NCI-H1694 treated with DMSO at 0.1 percent for 48 hours (cell line): ENCODE measurements at places on chromosomes 3 and 15.

DNA sequence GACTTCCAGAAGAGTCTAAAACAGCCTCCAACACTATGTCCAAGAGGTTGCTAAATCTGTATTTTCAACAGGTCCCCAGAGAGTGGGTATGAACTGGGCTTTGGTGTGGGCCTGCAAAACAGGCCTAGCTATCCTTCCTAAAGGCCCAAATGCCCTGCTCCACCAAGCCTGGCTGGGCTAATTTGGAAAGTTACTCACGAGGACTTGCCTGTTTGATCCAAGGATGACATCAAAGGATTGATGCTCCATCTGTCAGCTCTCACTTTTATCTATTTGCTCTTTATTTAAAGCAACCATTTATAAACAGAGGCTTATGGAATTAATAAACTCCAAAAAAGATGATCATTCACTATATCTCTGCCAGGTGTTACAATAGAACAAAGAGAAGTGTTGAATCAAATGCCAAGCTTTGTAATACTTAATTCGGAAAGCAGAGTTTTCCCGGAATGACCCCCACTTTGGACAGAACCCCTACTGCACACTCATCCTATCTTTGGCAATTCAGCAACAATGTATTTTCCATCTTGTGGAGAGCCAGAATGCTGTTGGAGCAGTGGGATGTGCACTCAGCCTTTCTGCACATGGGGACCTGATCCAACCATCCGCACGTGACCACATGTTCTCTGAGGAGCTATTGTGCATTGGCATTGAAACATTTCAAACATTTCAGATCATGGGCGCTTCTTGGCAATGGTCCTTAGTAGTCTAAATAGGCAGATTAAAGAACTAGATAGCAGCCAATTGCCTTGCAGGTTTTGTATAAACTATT is 163.3 kb upstream of the THBS1 start:
- DNase-seq: no peak

GRCh38 chr3:11582191-11582968 is 61.3 kb downstream of the VGLL4 start:
- no peak for DNase-seq

DNA sequence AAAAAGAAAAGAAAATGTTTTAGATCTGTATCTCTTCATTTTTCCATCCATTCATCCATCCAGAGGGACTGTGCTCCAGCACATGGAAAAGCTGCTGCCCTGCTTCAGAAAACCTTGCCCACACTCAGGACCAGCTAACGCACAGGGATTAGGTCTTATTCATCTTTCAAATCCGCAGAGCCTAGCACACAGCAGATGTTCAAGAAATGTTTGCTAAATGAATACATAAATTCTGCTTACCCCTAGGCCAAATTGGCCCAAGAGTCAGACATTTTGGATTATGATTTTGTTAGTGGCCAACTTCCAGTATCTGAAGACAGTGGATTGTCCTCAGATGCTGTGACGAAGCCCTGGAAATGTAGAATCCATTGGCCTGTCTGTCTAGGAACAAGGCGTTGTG is 71.4 kb downstream of the GHSR start:
- no peak for DNase-seq

GRCh38 chr3:153785901-153786300 is 335.3 kb upstream of the ARHGEF26 start:
- no peak for DNase-seq

DNA sequence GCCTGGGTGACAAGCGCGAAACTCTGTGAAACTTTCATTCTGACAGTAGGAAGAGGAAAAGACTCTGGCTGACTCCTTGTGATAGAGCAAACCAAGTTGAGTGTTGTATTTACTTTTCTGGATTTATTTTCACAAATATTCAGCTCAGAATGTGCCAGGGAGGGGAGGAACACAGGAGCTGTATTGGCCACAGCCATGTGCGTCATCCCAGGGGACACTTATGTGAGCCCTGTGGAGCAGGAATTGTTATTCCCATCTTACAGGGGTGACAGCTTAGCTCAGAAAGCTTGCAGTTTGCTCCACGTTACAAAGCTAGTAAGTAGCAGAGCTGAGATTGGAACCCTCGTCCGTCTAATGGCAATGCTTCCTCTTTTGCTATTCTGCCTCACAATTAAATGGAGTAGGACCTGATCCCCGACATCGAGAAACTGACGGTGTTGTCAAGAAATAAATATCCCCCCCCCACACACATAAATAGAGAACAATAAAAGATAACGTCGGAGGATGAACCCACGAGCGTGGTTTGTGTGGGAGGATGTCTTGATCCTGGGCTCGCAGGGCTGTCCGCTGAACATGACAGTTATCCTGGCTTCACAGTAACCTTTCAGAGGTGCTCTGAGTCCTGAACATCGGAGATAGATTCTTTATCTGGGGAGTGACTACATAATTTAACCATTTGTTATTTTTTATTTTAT is 151.6 kb upstream of the CTDSPL start:
- no peak for DNase-seq

DNA sequence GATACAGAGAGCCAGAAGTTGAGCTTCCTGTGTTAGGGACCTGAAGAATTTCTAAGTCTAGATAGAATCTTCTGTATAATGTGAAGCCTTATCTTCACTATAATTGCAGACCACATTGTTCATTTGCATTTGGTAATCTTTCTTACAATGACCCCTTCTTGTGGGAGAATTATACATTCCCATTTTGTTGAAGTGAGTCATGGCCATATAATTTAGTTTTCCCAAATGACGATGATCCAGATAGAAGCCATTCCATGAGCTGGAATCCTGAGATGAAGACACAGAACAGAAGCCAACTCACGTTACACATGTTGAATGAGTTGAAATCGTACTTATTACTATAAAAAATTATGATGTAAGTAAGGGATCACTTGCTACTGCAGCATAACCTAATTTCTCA is 187.8 kb downstream of the TUSC7 start:
- no peak for DNase-seq

DNA sequence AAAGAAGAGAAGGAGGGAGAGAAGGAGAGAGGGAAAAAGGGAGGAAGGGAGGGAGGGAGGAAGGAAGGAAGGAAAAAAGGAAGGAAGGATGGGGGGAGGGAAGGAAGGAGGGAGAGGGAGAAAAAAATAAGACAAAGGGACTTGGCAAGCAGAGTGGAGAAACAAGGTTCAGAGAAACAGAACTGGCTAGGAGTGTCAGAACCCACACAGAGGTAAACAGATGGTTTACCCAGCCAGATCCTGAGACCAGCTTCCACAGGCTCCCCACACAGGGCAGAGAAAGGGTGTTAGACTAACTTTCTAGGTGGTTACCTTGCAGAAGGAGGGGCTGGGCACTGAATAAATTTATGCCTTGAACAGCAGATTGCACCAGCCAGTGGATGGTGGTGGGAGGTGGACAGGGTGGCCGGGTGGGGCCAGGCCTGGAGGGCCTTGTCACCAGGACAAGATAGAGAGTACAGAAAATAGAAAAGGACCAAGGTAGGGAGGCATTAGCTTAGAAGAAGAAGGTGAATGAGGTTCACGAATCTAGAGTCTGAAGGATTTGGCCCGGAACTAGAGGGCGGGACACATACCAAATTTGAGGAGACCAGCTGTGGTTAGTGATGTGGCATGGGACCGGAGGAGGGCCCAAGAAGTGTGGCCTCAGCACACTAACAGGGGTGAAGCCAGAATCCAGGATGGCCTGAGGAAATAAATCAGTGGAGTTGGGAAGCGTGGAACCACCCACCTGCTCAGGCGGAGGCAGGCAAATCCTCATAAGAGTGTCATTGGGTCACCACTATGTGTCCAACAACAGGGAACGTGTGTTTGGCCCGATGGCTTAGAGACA is 1.2 kb upstream of the TM4SF1 start:
- DNase-seq: no peak

DNA sequence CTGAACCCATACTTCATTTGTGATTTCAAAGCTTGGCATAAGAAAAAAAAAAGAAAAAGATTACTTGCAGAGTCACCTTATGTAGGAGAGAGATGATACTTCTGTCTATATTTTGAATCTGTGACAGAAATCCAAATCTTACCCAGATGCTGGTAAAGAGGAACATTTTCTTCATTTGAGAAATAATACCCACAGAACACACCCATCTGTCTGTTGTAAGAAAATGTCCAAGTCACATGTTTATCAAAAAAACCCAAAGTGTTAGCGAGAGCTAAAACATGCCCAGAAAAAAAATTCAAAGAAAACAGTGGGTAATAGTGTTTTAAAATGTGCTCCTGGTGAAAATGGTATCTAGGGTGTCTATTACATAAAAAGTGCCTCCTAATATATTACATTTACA is 18.0 kb upstream of the RAP2B start:
- DNase-seq: no peak

DNA sequence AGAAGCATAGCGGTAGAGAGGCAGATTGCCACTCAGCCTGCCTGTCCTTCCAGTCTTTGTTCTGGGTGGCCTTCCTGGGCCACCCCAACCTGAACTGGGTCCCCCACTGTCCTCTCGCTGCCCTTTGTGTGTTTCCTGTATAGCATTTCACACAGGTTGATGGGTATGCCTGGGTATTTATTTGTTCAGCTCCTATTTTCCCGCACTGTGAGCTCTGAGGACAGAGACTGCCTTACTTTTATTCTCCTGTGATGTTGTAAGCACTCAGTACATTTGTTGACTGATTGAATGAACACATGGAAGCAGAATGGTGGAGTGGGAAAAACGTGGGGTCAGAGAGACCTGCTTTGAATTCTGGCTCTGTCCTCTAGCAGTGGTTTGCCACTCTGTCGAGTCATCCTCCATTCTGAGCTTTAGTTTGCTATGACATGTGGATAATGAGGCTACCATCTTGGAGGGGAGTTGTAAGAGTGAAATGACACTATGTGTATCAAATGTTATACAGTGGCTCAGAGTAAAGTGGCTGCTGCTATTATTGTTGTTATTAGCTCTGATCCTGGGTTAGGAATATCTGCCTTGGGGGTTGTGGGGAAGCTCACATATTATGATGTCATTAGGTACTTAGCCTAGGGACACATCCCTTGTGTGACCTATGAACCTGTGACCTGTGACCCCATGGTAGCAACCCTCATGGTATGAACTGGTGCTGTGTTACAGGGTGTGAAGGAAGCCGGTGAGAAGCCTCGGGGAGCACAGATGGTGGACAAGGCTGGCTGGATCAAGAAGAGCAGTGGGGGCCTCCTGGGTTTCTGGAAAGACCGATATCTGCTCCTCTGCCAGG is 6.4 kb downstream of the PLEKHO2 start:
- no peak for DNase-seq

GRCh38 chr15:65373163-65373651 is 4.6 kb downstream of the IGDCC3 start:
- DNase-seq: no peak
